ENCODE measurements at places on chromosomes 13 and 19.

DNA sequence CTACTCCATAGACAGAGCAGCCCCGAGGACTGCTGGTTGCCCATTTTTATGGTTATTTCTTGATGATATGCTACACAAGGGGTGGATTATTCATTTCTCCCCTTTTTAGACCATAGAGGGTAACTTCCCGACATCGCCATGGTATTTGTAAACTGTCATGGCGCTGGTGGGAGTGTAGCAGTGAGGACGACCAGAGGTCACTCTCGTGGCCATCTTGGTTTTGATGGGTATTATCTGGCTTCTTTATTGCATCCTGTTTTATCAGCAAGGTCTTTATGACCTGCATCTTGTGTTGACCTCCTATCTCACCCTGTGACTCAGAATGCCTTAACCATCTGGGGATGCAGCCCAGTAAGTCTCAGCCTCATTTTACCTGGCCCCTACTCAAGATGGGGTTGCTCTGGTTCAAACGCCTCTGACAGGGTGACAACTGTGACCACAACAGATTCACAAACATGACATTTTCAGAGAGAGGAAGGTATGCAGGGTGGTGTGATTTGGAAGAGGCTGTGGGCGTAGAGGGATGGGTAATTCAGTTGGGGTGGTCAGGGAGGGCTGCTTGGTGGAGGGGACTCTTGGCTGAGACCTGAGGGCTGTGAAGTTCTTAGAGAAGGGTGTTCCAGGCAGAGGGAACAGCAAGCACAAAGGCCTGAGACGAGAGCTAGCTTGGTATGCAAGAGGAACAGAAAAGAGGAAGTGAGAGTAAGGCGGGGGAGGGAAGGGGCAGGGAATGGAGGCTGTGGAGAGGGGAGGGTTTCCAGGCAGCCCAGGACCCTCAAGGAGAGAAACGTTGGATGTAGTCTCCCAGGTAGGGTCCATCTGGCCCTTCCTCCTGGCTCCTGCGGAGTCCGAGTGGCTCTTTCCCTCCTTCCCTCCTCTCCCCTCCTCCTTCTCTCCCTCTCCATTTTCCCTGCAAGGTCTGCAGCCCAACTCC, 23.5 kb downstream of the FAM187B start:
- no peak for DNase-seq

GRCh38 chr19:30406220-30407067, 34.3 kb downstream of the ZNF536 start:
- no peak for DNase-seq

DNA sequence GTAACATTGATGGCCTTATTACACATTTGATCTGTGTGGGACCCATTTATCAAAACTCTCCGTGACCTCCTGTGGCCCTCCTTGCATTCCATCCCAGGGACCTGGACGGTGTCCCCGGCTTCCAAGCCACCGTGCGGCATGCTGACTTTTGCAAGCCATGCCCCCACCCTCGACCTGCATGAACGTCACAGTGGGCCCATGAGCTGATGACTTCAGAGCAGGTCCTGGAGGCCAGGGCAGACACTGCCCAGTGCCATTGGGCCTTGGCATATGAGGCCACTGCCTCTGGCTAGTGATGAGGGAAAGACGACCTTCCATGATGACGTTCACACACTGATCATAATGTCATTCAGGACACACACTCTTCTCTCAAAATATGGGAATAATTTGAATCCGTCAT, 62.8 kb downstream of the RAB20 start:
- DNase-seq = no peak

- no peak for DNase-seq
Measured at GRCh38 chr19:40144151-40144550, 47.1 kb upstream of the MAP3K10 start.

DNA sequence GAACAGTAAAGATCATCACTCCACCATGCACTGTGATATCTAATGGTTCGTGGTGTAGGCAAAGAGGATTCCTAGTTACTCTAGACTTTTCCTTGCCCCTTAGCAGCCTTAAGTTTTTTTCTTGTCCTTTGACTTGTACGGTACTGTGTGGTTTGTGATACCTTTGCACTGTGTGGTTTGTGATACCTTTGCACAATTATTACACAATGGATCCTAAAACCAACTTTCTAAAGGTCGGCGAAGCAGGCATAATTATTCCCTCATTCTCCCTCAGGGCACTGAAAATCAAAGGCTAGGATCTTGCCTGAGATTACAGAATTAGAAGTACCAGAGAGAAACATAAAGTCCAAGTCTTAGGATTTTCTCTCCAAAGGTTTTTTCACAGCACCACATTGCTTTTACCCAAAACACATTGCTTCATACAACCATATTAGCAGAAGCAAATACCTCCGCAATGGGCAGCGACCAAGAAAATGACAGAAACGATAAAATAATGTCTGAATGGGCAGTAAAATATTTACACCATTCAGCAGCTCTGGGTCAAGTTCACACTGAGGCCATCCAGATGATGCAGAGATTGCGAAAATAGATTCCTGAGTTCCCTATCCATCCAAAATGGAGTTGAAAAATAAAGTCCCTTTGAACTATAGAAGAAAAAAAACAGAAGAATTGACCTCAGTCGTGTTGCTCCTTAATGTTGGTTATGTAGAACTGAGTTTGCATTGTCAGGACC, 106.4 kb downstream of the FGF14 start:
- DNase-seq = no peak
